ENCODE measurements at places on chromosomes 13 and 19.
A peak's percentile ranks its signal among the peaks of the same experiment; 100 is the strongest.

- peak; percentile 71 for DNase-seq
Measured at GRCh38 chr19:40542202-40542859, 34.3 kb upstream of the SHKBP1 start.

GRCh38 chr13:27200413-27201070 is 28.9 kb upstream of the USP12 start:
- DNase-seq: no peak

GRCh38 chr13:113819731-113820715 is 43.9 kb downstream of the GAS6 start:
- DNase-seq: no peak

- no peak for DNase-seq
Measured at GRCh38 chr13:113151745-113152690, 6.4 kb upstream of the PROZ start.

GRCh38 chr13:95623141-95623540 is 21.4 kb downstream of the DZIP1 start:
- DNase-seq: no peak

- DNase-seq: no peak
Measured at GRCh38 chr19:16892868-16893685, 4.3 kb downstream of the F2RL3 start.

- DNase-seq: no peak
Measured at GRCh38 chr19:10677751-10678150, 23.5 kb upstream of the QTRT1 start.

GRCh38 chr13:23771956-23772355 is 117.2 kb downstream of the MIPEP start:
- DNase-seq: no peak

GRCh38 chr13:93635616-93636032 is 409.0 kb downstream of the GPC6 start:
- no peak for DNase-seq

GRCh38 chr19:1037621-1038064 is 2.3 kb upstream of the ABCA7 start:
- no peak for DNase-seq

GRCh38 chr13:86324191-86324590 is 525.0 kb upstream of the SLITRK6 start:
- DNase-seq: no peak

GRCh38 chr19:54462047-54462654 is 1.4 kb downstream of the LENG9 start:
- peak; percentile 51 for DNase-seq

GRCh38 chr13:110006304-110006703 is 219.9 kb upstream of the IRS2 start:
- no peak for DNase-seq

- DNase-seq: no peak
Measured at GRCh38 chr13:21413013-21413412, 46.1 kb downstream of the ZDHHC20 start.

DNA sequence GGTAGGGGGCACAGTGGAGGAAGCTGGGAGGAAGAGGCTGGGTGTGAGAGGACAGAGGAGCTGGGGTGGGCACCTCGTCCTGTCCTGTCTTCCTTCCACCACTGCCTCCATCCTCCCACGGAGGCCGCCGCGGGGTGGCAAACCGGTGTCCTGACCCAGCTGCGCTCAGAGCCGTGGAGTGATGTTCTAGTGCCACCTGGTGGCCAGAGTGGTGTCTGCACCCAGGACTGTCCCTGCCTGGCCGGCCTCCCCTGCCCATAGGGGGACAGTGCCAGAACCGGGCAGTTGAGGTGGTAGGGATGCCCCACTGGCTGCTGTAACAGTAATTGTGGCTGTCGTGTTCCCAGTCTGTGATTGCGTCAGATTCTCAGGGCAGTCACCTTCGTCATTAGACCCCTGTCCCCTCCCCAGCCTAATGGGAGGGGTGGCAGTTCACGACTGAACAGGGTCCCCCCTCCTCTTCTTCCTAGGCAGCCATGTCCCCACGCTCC is 11.1 kb upstream of the ARRDC2 start:
- DNase-seq: peak; percentile 89

DNA sequence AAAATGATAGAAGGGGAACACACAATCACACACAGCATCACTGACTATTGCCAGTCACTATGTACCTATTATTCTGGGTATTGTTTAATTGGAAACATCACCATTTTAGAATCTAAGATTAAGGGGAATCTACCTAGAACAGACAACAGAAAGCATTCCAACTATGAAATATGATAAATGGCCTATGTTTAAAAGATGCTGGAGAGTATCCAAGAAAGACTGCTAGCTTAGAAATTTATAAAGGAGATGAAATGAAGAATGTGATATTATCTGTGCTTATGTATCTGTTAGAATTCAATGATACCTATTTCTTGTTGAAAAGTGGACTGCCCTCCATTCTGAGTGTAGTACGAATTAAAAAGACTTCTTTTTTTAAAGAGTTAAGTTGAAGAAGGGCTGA is 50.5 kb downstream of the KCNRG start:
- no peak for DNase-seq

GRCh38 chr13:83499286-83499685 is 383.0 kb downstream of the SLITRK1 start:
- DNase-seq: no peak

DNA sequence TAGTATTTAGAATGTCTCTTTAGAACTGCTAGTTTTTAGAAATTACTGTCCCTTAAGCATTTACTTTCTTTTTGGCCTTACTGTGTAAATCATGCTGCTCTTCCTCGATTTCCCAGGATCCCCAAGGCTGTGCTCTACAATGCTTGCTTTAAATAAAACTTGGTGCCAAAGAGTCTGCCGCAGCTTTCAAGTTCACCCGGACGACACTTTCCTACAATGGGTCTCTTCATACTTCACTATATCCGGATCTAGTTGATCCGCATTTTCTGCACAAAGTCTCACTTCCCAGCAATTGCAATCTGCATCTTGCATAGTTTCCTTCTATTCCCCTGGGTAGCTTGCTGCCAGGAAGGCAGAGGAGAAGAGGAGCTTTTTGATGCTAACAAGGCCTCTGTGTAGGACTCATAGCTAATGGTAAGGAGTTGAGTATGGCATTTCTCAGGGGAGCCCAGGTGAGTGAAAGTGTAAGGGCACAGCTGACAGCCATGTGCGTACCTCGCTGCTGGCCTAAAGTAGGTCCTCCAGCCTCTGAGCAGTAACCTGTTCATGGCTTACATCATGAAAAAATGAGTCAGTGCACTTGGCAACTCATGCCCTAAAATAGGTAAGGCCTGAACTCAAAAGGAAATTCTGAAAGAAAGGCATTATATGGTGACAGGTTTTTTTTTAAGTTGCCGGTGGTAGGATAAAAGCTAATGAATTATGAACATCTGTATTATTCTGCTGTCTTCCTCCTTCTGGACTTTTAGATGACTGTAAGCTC is 101.6 kb downstream of the ENOX1 start:
- no peak for DNase-seq

DNA sequence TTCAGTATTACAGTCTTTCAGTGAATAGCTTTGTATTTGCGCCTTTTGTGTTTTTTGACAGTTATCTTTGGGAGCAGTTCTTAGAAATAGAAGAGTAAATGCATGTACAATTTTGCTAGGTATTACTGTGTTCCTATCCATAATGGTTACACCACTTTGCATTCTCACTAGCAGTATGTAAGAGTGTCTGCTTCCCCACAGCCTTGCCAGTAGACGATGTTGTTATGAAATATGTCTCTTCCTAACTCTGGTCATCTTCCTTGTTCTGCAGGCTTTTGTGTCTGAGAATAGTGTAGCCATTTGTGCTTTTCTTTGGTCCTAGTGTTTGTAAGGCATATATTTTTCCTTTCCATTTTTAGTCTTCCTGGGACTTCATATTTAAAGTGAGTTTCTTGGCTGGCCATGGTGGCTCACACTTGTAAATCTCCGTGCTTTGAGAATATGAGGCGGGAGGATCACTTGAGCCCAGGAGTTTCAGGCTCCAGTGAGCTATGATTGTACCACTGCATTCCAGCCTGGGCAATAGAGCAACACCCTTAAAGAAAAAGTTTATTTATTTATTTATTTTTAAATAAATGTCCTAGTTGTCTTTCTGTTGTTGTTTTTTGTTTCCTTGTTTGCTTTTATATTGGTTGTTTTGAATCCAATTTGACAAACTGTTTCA is 140.3 kb downstream of the PDS5B start:
- no peak for DNase-seq

DNA sequence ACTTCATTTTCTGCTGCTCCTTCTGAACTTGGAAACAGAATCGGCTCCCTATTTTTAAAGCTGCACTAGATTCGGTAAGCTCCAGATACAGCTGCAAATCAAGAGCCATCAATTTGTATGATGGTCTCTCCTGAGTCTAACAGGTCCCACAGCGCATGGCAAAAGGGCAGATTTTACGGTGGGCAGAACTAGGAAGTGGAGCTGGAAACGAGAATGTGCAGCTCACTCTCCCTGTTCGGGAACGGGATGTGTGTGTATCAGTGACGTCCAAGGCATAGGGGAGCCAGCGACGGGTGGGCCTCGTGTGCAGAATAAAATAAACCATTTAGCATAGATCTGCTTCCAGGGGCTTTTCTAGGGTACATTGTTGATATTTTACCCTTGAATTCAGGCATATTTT is 74.2 kb downstream of the COL4A1 start:
- no peak for DNase-seq

- no peak for DNase-seq
Measured at GRCh38 chr13:110925023-110925612, 10.2 kb upstream of the ANKRD10 start.

DNA sequence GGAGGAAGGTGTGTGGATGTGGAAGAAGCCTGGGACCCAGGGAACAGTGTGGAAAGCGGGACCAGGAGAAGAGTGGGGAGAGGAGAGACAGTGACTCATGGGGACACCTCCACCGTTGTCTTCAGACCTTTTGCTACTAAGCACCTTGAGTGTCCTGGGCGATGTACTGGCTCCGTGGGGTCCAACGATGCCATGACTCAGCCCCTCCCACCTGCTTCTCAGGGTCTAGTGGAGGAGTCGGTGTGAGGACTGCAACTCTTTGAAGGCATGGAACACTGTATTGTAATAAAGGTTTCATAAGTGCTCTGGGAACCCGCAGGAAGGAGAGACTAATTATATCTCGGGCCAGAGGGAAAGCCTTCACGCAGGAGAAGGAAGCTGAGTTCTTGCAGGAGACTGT is 166.9 kb upstream of the KL start:
- no peak for DNase-seq

- no peak for DNase-seq
Measured at GRCh38 chr19:41570179-41570578, 5.8 kb upstream of the CEACAM21 start.

DNA sequence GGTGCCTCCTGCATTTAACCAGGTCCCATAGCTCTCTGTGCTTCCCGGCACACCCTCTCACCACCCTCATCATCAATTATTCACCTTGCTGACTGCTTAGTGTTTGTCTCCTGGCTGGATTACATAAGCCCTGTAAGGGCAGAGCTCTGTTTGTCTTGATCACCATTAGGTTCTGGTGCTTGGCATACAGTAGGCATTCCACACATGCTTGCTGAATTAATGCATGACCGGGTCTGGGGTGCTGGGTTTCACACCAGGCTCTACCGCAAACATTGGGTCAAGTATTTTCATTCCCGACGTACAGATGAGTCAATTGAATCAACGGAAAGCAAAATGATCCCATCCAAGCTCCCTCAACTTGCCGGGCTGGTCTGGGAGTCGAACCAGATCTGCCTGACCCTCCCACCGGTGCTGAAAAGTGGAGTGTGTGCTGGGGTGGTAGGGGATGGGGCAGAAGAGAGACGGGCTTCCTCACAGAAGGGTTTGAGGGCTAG is 28.5 kb downstream of the VAV1 start:
- DNase-seq: no peak

DNA sequence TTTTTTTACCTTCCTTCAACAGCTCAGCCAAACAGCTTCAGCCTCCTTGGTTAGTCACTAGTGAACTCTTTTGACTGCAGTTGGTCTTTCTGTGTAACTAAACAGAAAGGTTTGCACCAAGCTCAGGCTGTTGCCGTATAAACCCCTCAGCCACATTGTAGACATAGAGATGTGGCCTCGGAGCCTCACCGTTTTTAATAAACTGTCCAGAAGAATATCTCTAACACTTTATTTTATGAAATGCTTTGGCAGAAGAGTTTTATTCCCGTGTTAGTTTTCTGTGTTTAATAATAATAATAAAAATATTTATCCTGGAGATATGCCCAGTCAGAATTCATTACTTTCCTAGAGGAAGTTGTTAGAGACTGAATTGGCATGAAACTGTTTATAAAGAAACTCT is 171.7 kb upstream of the MAB21L1 start:
- DNase-seq: no peak

GRCh38 chr13:111422348-111422747 is 101.9 kb downstream of the TEX29 start:
- no peak for DNase-seq
